ENCODE measurements at places on chromosomes 5 and 9.

GRCh38 chr9:126407114-126407870 lies 80.7 kb downstream of the MVB12B start:
- no peak for DNase-seq

DNA sequence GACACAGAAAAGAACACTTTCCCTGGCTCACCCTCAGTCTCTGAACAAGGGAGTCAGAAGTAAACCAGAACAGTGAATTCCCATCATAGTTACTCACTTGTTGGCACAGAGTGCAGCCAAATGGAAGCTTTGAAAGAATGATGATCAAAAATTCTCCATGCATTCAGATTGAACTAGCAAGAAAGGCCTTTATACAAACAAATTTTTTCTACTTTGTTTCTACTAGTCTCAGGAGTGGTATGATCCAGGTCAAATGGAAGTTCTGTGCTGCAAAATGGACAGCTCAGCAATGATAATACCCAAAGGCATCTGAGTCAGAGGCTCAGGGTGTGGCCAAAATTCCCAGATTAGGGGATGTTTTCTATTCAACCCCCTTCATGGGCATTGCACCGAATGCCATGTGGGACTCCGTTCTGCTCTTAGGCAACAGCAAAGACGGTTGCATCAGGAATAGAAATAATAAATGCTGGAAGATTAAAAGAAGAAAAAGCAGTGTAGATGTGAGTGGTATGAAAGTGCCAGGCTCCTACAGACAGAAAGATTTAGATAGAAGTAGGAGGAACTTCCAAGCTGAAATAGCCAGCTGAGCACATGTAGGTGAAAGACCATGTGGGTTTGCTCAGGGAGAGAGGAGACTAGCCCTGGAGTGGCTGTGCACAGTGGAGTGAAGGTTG lies 24.0 kb upstream of the ASPN start:
- peak; percentile 82 for DNase-seq

DNA sequence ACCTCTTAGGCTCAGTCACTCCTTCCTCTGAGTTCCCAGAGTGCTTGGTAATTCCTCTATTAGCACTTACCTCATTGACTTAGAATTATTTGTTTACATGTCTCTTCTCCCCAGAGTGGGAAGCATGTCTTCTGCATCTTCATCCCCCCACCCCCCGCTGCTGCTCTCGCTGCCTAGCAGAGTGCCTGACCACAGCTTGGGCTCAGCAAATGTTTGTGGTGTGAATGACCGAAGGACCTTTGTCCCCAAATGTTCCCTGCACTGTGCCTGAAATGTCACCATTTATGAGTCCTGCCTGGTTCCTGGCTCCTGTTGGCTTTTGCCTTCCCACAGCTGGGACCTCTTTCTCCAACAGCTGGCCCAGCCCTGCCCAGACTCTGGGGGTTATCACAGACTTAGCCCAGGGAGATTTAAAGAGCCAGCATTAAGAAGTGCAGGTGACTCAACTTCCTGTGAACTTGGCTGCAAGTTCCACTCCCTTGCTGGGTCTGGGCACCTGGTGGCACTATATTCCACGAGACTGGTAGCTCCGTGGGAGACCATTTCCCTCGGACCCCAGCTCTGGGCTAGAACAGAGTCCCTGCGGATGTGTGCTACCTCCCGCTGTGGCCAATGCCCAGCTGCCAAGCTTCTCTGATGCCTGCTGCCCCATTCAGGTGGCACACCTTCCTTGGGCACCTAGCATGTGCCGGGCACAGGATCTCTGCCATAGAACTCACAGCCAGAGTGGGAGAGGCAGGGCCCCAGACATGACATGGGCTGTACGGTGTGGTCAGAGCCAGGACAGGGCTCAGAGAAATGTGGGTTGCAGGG lies 1.8 kb upstream of the HMCN2 start:
- peak; percentile 51 for DNase-seq

GRCh38 chr9:81465468-81466011 lies 223.8 kb downstream of the TLE1 start:
- DNase-seq, result peak; percentile 89

GRCh38 chr9:127679506-127679905 lies 27.3 kb upstream of the CFAP157 start:
- DNase-seq, result no peak

DNA sequence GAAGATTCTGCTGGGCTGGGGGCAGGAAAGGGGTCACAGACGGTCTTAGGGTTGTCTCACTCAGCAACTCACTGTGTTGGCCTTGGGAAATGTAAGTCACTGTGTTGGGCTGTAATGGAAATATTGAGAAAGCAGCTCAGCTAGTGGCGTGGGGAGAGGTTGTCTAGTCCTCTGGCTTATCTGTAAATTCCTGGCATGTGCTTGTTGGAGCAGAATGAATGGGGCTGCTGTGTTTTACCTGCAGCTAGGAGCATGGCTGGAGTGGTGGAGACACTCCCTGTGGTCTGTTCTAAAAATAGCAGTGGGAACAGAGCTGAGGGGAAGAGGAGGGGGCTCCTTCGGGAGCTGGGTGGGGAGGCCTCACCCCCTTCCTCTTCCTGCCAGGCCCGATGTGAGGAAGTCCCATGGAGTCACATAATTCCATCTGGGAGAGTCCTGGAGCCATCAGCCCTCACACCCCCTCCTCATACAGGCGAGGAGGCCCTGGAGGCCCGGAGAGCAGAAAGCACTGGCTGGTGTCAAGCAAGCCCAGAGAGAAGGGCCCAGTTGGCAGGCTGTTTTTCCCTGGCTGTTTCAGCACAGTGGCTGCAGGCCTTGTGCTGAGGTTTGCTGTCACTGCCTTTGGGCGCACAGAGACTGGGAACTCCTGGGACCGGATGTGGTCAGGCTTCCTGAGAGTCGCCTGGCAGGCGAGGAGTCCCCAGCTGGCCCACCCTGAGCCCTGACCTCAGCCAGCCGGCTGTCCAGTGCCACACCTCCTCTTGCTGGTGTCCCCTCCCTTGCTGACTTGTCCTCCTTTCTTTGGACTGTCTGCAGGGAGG lies 84.9 kb downstream of the RGS3 start:
- peak; percentile 71 for DNase-seq

GRCh38 chr5:168304349-168304748 lies 12.9 kb downstream of the WWC1 start:
- DNase-seq, result no peak

DNA sequence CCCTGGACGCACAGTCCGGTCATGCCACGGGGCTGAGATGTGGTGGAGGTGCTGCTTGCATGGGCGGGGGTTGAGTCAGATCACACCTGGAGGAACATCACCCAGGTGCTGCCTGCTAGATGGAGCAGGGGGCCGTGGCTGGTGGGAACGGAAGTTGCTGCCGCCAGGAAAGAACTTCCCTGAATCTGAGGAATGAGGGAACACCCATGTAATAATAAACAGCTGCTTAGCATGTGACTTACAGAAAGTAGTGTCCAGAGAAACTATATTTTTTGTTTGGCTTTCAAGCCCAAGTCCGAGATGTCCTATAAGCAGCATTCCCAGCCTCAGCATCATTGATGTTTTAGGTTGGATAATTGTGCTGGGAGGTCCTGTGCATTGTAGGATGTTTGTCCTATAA lies 27.1 kb upstream of the FAM240B start:
- DNase-seq, result no peak

Data from LHCN-M2 (cell line).